Right lobe of liver (tissue), 6 donors: ENCODE measurements at places on chromosomes 4 and X. TPM values are rescaled to one million over a fixed set of nuclear protein-coding genes. Genes with fewer than 3 reads are reported as not detected.

- DNase-seq: no peak
Measured at GRCh38 chr4:72896515-72896914, 173.0 kb downstream of the COX18 start.

GRCh38 chrX:115324194-115324593 is 34.7 kb downstream of the LUZP4 start:
- no peak for DNase-seq

DNA sequence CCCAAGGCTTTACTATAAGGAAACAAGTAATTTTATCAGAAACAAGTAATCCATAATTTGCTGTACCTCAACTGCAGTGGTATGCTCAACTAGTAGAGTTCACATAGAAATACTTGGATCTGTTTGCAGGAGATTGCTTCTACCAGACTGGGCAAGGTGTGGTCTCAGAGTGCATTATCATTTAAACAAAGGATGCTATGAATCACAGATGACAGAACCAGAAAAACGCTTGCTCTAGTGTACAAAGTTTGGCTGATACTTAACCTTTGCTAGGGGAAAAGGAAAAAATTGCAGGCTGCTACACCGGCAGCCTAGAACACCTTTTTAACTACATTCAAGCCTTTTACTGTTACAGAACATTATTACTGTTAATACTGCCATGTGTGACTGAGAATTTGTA is 97.1 kb downstream of the ENOX2 start:
- no peak for DNase-seq

- no peak for DNase-seq
Measured at GRCh38 chrX:53048169-53049126, at the start of gene GPR173. Gene GPR173, plus strand, starts transcription at chrX:53048789. Its CDS starts 27,833 bp downstream, at chrX:53076622.

Gene FGG
- 14,098 TPM for total RNA-seq

DNA sequence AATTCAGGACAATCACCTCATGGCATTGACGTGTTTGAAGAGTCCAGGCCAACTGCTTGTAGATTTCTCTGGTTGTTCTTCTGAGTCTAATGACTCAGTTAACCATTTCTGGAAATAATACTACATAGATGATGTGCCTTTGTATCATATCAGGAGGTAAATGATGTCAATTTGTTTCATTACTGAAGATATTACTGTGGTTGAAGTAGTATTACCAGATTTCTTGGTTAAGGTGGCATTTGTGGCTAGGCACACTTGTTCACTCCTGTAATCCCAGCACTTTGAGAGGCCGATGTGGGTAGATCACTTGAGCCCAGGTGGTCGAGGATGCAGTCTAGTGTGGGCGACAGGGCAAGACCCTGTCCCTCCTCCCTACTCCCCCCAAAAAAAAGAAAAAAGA is 15.7 kb downstream of the RPL9 start:
- DNase-seq: no peak

GRCh38 chr4:173013232-173013930 is 155.2 kb upstream of the GALNT7 start:
- no peak for DNase-seq

Gene ASB9
- total RNA-seq: 7.2 TPM

DNA sequence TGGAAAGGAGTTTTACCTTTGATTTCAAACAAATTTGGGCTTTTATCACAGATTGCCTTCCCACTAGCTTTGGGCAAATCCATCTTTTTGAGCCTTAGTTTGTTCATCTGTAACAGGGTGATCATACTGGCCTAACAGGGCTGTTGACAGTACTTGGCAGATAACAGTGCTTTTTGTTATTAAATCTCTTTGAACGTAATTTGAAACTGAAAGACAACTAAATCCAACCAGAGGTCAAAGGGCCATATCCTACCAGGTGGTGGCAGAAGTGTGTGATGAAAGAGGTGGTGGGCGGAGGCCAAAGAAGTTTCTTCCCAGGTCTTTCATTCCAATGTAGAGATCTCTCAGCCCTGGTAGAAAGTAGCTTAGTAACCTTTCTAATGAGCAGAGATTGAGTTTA is 35.2 kb upstream of the TADA2B start:
- DNase-seq: no peak

Gene TMPRSS11F
- total RNA-seq: not detected

GRCh38 chr4:14247767-14248166 is 620.2 kb upstream of the BOD1L1 start:
- no peak for DNase-seq

Gene PI4K2B
- total RNA-seq: 33.5 TPM

Gene HERC3
- total RNA-seq: 7.2 TPM

Gene MCUB
- total RNA-seq: 0.72 TPM

DNA sequence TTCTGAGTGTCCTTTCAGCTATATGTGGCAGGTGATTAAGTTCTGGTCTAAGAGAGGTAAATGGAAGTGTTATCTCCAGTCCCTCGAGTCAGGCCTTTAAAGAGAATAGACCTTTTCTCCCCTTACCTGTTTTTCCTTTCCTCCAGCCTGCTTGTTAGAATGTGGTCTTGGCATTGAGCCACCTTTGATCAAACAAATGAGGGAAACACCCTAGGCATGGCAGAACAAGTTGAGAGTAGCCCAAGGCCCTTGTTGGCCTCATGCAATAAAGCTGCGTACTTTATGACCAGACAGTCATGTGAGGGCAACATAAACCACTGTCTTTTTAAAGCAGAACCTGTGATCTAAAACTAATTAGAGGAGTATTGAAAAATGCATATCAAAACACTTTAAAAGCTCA is 13.2 kb upstream of the IL13RA2 start:
- no peak for DNase-seq

- no peak for DNase-seq
Measured at GRCh38 chr4:70954032-70954431, 39.4 kb upstream of the DCK start.

DNA sequence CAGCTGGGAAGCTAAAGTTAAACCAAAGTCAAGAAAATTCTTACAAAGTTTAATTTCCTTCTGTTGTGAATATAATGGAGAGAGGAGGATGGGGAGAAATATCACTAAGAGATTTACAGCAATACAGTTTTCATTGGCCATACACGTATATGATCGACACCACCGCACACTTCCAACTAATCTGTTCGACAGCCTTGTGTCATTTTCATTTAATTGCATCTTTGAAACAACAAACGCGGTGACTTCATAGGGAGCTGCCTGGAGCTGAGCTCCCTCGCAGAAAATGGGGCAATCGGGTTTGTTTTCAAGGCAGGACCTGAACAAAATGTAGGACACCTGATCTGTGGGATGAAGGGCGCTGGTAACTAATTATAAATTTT is 1.3 kb downstream of the PTPN13 start:
- no peak for DNase-seq

DNA sequence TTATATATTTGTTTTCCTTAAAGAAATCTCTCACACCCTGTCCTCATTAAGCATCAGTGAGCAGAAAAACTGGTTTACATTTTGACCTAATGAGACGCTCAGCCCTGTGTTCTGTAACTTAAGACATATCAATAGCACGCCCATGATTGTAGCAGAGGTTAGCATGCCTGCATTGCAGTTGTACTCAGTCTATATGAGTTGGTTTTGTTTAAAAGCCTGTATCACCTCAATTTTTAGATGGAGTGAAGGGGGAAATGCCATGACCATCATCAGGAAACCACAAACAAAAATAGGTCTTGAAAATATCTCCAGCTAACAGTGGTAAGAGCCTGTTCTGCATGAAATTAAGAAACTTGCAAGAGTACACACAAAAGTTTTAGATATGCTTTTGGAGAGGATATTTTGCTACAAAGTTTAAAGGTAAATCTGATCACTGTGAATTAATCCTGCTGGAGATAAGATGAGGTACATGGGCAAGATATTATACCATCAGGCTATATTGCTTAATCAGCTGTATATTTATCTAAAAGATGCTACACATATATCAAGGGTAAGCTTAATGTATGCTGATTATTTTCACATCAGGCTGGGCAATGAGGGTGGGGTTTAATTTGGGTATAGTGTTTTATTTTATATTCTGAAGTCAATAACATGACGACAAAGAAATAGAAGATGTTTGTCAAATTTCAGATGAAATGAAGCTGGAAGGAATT is 13.1 kb upstream of the COQ2 start:
- no peak for DNase-seq

Gene MAGED4
- total RNA-seq: 0.18 TPM

Gene CXCL1
- 0.97 TPM for total RNA-seq

Gene UGT2B7
- total RNA-seq: 248 TPM

DNA sequence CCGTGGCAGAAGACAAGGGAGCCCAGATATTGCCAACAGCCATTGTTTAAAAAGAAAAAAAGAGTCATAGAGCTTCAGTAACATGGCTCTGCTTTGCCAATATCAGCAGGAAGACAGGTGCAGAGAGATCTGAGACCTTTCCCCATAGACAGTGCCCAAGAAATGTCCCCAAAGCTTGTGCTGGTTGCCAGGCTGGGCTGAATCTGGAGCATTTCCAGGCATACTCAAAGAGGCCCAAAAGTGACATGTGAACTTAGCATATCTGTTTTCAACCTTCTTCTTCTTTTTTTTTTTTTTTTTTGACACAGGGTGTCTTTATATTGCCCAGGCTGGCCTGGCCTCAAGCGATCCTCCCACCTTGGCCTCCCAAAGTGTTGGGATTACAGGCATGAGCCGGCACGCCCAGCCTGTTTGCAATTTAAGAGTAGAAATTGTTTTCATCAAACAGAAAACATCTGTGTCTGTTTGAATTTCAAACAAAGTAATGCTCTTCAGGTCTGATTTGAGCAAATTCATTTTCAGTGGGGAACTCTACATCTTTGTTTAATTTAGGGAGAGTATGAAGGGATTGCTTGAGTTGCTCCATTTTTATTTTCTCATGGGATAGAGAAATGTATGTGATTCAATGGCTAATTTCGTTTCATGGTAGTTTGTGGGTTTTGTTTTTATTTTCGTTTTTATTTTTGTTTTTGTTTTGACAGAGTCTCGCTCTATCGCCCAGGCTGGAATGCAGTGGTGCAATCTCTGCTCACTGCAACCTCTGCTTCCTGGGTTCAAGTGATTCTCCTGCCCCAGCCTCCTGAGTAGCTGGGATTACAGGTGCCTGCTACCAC is 56.6 kb upstream of the RBM47 start:
- DNase-seq: no peak

Gene MCF2
- total RNA-seq: 0.19 TPM

- peak; percentile 37 for DNase-seq
Measured at GRCh38 chr4:152937336-152938236, 1.5 kb downstream of the FHDC1 start.

GRCh38 chrX:147537172-147537571 is 374.5 kb upstream of the FMR1 start:
- DNase-seq: no peak

- DNase-seq: no peak
Measured at GRCh38 chrX:47273011-47273730, 40.4 kb downstream of the USP11 start.

Gene FGFR3
- total RNA-seq: 27.9 TPM
